ENCODE measurements at places on chromosomes 13 and 19.

GRCh38 chr19:8806661-8807060 is 25.4 kb downstream of the ZNF558 start:
- no peak for DNase-seq

GRCh38 chr19:40223135-40223822 is 3.2 kb downstream of the CCNP start:
- DNase-seq, result no peak

DNA sequence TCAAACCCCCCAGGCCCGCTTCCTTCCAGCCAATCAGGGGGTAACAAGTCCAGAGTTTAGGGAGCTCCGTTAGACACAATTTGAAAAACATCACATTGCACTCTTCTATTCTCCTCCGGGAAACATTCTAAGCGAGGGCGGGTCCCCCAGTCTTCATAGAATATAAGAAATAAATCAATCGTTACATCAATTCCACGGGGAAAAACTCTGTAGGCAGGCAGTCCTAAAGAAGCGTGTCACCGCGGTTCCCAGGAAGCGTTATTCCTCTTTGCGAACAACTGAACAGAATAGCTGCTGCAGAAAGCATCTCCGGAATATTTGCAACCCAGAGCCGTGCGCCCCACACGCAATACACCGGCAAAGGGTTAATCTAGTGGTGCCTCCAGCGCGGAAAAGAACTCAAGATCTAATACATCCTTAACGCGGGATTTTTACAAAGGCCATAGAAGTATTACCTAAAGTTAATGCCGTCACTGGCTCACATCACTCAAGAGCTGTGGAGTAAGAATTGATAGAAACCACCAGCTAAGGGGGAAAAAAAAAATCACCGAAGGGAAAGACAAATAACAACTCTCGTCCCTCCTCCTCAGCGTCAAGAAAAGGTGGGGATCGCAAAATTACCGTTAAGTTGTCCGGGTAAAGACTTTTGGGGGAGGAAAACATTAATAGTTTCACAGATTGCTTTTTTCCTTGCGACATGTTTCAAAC is 65.1 kb downstream of the KCNRG start:
- peak; percentile 44 for DNase-seq

DNA sequence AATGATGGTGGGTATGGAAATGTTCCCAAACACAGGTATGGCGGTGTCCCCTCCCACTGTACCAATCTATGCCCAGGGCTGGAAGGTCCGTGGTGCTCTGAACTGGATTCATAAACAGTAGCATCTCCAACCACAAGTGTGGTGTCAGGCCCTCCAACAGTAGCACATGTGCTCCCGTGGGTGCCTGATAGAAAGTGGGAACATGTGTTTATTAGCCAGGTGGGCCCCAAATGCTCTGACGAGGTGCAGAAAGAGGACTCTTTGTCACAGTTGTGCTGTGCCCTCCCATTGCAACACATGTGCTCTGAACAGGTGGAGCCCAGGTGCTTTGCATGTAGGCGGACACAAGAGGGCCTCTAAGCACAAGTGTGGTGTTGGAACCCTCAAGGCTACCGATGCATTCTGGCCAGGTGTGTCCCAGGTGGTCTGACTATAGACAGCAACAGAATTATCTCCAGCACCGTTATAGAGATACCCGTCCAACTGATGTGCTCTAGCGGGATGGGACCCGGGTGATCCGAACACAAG is 75.4 kb upstream of the ZNF30 start:
- DNase-seq, result no peak

DNA sequence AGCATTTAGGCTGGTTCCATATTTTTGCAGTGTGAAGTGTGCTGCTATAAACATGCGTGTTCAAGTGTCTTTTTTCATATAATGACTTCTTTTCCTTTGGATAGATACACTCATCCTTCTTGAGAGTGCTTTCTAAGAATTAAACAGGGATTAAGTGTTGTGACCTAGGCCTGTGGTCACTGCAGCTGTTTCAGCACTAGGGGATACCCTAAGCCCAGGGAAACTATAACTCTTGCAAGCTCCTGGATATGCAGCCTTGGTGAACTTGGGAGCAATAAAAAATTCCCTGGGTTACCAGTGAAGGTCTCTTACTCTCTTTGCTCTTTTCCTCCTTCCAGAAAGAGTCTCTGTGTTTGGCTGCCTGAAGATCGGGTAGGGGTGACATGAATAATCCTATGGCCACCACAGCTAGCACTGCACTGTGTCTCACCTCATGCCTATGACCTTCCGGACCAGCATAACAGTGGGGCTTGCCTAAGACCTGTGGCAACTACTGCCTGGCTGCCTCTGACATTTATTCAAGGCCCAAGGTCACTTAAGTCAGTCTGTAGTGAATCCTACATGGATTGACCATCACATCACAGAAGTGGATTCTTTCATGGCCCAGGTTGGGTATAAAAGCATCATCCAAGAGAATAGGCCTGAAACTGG is 799.7 kb downstream of the DACH1 start:
- no peak for DNase-seq

- no peak for DNase-seq
Measured at GRCh38 chr13:36124236-36124822, 6.9 kb downstream of the DCLK1 start.

- no peak for DNase-seq
Measured at GRCh38 chr19:4234142-4234861, 5.0 kb downstream of the EBI3 start.

DNA sequence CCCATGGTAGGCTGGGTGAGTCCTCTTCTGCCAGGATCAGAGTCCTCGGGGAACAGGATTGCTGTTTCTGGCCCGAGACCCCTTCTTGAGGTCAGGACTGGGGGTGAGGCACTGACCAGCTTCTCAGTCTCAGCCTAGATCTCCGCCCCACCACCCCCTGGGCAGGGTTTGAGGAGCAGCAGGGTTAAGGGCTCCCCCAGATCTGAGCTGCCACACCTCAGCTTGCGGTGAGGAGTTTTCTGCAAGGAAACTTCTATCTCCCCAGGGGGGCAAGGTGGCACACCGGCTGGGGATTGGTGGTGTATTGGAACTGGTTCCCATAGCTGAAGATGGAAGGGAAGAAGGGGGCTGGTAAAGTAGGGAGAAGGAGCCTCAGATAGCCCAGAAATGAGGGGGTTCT is 19.5 kb downstream of the CHST8 start:
- DNase-seq, result no peak

DNA sequence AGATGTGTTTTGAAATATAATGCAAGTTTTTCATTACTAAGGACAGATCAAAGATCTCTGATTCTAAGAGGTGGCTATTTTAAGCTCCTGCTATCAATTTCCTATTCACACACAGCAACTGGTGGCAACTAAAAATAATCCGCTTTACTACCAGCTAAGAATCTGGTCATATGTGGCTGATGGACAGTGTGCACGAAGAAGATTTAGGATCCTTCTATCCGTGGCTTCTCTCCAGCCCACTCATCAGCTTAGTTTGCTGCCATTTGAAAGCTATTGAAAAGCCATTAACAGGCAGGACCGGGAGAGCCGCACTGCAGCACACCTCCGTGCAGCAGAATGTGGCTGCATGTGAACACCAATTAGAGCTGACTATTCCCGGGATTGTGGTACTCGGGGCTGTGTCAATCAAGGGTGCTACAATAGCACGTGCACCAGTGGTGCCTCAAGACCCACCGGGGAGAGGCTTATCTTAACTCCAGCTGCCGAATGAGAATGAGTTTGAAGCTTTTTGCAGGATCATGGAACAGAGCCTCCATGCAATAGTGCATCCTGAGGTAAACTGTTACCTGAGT is at the start of gene MYO16:
Gene MYO16 (plus strand): TSS at position 431 of the 572 bp plus-strand sequence. CDS start 234 bp downstream, outside the sequence.
- DNase-seq, result no peak

DNA sequence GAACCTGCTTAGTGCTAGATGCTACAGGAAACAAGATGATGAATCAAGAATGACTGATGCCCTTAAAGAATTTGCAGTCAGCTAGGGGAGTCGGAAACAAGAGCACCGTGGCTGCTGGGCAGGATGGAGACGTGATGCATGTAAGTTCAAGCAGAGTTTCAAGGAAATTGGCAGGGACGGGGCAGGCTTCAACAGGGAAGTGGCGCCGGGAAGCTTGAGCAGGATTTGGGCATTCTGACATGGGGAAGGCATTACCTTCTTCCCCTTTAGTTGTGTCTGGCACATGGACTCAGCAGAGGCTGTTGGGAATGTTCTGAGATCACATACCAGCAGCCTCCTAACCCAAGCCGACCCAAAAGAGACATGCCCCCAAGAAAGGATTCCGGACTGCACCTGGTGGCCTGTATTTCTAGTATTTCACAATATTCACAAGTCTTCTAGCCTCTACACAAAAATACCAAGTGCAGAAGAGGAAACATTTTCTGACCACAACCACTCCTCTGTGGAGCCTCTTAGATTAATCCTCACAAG is 138.2 kb downstream of the CRYL1 start:
- no peak for DNase-seq

DNA sequence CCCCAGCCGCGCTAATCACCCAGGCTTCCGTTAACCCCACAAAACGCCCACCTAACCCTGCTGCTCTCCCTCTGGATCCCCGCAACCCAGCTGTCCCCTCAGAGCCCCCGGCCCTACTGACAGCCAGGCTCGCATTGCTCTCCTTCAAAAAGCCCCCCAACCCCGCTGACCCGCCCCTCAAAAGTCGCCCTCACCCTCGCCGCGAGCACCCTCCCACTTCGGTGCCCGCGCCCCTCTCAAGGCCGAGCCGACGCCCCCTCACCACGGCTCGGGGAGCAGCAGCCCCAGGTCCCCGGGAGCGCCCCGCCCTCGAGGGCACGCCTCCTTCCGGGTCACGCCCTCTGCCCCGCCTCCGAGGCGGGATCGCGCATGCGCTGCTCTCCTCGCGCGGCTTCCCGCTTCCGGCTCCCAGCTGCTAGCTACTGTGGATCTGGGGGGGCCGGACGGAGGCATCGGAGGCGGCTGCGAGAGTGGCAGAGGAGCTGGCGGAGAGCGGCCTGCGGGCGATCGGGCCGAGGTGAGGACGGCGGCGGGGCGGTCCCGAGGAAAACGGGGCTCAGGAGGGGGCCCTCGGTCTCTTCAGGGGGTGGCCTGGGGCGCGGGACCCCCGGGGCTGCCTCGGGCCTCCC is 46.1 kb downstream of the ARHGEF18 start:
- peak; percentile 94 for DNase-seq

GRCh38 chr13:88800505-88800904 is 1129.3 kb downstream of the SLITRK5 start:
- no peak for DNase-seq

GRCh38 chr13:20672772-20673171 is 30.7 kb upstream of the IL17D start:
- DNase-seq, result no peak

DNA sequence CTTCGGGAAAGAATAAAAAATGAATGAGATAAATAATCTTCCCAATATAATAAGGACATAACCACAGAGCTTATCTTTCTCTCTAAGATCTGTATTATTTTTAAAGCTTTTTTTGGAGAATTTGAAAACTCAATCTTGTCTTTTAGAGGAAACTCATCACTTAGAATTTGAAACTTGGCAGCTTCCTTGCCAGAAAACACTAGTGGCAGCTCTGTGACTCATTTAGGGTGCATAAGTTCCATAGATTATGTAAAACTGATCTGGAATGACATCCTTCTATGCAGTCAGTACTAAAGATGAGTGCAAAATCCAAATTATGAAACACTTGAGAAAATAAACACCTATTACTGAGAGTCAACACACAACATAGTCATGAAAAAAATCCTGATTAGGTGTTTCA is 848.0 kb downstream of the DACH1 start:
- DNase-seq, result no peak

DNA sequence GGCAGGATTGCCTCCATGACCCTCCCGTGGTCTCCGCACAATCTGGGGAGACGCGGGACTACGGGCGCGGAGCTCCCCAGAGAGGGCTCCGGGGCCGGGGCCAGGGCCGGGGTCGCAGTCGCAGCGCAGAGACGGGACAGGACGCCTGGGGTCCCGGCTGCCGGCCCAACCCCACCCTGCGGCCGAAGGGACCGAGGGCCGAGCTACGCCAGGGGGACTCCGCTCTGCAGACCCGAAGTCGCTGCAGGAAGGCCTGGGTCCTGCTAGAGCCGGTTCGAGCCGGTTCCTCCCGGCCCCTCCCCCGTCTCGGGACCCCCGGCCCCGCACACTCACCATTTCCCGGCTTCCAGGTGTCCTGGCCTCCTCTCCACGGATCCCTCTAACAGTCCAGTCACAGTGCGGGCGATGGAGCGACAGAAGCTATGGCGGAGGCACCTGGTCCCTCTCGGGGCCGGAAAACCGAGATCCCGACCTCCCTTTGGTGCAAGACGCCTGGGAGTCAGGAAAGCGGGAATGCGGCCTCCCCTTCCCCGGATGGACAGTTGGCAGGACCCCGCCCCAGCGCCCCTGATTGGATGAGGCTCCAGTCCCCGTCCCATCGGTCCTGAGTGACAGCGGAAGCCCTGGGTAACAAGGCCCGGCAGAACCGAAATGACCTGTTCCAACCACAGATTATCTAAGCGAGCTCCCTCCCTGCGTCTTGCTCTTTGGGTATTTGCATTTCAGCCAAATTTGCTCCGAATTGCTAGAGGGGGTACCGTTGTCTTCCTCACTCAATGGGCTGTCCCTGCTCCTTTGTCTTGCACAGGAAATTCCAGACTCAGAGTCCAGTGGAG is at the start of gene ZNF625:
Gene ZNF625 (minus strand): TSS at position 512 of the 836 bp plus-strand sequence. CDS start 176 bp downstream, at position 336.
- peak; percentile 89 for DNase-seq
